ENCODE measurements at places on chromosomes 1 and 21.
A peak's percentile ranks its signal among the peaks of the same experiment; 100 is the strongest.

GRCh38 chr1:206447422-206447765, 22.9 kb upstream of the IKBKE start:
- no peak for DNase-seq

DNA sequence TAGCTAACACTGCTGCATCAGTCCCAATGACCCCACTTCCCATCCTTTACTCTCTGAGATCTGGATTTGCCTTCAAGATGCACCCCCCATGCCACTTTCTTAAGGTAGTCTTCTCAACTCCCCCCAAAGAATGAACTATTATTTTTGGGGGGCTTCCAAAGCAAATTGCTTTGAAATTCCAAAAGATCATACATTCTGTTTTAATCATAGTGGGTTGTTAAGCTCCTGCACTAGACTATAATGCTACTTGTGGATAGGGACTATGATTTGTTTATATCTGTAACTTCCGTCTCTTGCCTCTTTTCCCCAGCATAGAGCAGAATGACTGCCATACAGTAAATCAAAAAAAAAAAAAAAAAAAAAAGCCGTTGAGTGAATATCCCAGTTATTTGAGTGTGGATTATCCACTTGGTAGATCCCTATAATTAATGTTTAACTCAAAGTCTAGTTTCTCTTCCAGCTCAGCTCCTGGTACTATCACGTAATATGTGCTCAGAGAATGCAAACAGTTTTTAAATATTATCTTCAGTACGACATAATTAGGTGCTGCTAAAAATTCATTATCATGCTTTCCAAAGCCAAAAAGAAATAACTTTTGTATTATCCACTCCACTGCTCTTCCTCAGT, 26.9 kb downstream of the KIRREL1 start:
- no peak for DNase-seq

DNA sequence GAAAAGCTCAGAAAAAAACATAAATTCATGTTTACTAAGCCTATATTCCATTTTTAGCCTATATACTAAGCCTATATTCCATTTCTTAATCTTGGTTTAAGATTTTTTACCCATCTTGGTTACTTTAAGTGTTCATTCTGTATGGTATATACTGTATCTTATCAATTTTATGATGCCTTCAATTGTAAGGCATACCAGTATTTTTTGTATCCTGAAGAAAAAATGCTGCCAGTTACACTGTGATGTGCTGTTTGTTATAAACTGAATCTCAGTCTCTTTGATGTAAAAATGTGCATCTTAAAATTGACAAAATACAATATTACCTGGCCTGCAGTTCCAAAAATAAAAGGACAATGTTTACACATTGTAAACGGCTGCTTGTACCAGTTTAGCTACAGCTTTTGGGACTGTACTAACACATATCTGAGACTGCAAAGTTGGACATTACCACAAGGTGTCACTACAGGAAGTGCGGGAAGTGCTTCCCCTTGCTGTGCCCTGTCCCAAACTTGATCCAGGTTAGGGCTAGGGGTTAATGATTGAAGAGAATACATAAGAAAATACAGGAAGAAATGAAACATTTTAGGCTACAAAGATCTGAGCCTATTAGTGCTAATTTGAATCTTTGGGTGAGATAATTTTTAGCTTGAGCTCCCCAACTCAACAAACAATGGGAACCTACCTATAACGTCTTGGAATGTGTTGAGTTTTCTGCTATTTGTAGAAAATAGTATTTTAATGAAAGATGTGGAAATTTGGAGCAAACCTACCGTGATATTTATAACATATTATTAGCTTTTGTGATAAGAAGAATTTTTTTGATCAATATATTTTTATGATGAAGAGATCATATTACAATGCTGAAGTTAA, 108.9 kb downstream of the LBR start:
- peak; percentile 41 for DNase-seq

- DNase-seq, result no peak
These were observed 13.8 kb downstream of the CEP350 start for GRCh38 chr1:179968284-179968993.

DNA sequence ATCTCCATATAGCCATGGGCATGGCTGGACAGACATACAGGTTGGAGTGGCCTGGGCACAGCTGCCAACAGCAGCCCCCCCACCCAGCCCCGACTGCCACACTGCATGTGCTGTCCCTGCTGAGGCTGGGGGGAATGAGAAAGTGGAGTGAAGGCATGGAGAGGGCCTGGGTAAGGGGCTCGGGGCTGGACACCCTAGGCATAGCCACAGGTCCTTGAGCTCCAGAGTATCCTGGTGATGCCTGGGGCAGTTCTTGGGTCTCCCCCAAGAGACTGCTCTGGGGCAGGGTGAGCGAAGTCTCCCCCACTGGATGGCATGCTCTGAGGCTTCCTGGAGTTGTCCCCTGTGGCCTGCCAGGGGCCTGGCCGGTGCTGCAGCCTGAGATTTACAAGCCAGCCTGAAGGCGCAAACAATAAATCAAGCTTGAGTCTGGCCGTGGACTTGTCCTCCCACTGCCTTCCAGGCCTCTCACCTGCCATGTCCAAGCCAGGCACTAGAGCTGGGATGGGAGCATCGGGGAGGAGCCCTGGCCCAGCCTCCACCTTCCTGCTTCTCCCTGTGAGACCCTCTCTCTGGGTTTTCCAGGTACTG, 53.6 kb downstream of the FOXO6 start:
- no peak for DNase-seq

DNA sequence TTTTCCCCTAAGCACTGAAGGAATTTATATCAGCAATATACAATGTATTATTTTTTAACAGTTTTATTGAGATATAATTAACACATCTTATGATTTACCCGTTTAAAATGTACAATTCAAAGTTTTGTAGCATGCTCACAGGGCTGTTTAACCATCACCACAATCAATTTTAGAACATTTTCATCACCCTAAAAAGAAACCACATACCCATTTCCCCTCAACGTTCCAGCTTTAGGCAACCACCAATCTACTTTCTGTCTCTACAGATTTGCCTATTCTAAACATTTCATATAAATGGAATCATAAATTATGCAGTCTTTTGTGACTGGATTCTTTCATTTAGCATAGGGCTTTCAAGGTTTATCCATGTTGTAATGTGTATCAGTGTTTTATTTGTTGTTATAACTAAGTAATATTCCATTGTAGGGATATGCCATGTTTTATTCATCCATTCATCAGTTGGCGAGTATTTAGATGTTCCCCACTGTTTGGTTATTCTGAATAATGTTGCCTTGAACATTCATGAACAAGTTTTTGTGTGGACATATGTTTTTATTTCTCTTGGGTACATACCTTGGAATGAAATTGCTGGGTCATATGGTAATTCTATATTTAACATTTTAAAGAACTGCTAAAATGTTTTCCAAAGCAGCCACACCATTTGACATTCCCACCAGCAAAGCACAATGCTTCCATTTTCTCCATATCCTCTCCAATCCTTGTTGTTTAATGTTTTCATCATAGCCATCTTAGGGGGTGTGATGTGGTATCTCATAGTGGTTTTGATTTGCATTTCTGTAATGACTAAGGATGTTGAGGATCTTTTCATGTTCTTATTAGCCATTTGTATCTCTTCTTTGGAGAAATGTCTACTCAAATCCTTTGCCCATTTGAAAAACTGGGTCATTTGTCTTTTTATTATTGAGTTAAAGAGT, 188.5 kb downstream of the TM2D1 start:
- DNase-seq, result no peak

DNA sequence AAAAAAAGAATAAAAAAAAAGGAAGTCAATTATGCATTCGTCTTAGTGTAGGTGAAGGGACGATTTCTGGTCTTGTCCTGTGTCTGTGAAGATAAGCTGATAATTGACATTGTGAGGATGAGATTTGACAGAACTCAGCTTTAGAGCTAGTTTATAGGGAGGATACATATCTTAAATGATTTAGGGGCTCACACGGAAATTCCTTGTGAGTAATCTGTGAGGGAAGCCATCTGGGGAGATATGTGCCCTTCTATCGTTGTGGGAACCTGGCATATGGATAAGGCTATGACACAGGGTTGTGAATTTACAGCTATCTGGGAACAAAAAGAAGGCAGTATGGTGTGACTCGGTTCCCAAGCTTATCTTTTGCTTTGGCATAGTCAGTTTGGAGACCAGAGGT, 71.1 kb downstream of the RABGAP1L start:
- no peak for DNase-seq

- DNase-seq, result no peak
These were observed 16.4 kb downstream of the LDLRAD1 start for GRCh38 chr1:54001591-54001990.

DNA sequence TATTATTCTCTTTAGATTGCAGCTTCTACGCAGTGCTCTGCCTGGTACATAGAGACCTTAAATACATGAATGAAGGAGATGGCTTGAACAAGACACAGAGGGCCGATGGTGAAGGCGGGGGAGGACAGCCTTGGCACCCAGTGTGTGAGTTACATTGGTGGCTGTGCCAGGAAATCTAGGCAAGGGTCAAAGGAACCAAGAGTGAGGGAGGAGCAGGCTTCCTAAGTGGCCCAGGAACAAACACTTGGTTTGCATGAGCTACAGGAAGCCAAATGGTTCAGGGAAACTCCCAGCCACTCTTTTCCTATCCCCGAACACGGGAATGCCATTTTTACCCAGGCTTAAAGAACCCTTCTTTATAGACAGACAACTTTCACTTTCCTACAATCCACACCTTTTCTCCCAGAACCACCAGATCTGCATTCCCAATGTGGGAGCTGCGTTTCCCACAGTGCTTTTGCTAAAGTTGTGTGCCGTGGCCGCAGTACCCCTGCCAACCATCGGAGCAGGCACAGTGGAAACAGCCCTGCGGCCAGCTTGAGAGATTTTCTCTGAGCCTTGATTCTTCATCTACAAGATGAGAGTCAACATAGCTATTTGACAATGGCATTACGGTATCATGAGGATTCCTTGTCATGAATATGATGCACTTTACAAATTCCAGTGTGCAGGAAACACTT, 3.5 kb upstream of the CLEC20A start:
- DNase-seq, result peak; percentile 46

DNA sequence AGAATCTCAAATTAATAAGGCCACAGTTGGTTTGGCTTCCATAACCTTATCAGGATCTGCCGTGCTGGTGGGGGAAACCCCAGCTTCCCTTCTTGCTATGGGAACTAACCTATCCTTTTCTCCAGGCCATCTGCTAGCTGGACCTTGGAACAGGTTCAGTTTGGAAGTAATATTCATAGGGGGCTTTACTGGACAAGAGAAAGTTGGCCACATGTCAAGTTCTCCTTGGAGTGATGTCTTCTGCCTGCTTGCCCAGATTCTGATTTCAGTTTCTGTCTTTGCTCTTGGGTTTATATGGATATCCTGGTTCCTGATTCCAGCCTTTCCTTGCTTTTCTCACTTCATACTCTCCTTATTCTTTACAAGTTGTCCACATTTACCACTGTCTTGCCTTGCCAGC, 279.6 kb downstream of the ASTN1 start:
- no peak for DNase-seq

GRCh38 chr1:230340526-230341161, 85.5 kb downstream of the PGBD5 start:
- DNase-seq, result no peak

DNA sequence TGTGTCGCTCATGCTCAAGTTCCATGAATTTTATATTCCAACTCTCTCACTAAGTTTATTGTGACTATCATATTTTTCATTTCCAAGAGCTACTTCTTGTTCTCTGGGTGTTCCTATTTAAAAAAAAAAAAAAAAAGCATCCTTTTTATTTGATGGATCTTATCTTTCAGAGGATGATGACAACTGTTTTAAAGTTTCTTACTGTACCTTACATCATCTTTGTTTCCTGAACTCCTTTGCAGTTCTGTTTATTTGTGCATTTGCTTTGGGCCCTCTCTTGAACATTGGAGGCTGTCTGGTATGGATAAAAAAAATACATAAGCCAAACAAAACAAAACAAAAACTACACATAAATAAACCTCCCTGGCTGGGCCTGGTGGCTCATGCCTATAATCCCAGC, 32.1 kb upstream of the FAM20B start:
- no peak for DNase-seq

GRCh38 chr1:63368131-63368530, 704 bp downstream of the ALG6 start:
- no peak for DNase-seq

- DNase-seq, result no peak
These were observed 80.7 kb downstream of the DNTTIP2 start for GRCh38 chr1:93798291-93798690.

- DNase-seq, result peak; percentile 57
These were observed 14.0 kb upstream of the SYNC start for GRCh38 chr1:32716312-32717148.

DNA sequence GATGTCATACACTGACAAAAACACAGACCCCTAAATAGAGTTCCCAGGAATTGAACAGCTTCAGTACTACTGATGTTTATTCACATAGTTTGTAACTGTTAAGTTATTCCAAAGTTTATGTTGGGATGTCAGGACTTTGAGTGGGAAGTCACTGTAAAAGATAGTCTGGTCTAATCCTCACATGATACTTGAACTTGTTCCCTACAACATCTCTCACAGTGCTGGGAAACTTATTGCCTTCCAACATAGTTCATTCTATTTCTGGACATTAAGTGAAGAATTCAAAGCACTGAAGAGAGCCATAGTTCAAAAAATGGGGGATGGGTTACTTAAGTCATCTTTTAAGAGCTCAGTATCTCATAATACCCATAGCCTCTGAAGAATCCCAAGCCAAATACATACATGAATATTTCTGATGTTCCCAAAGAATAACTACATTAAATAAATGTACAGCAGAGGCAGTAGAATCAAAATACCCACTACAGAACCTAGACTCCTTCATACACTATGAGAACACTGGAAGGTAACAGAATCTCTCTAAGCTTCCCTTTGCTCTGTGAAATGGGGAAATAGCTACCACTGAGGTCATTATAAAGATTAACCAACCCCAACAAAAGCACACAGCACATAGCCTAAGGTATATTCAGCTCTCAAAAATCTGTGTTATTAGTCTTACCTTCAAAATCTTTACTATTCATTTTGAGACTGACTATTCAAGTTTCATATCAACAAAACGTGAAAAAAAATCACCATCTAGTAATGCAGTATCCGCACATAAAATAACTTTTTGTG, 81.4 kb downstream of the ESRRG start:
- no peak for DNase-seq

GRCh38 chr1:17833661-17834501, 78.7 kb downstream of the ACTL8 start:
- no peak for DNase-seq

- DNase-seq, result no peak
These were observed 59.6 kb downstream of the LUZP1 start for GRCh38 chr1:23108918-23109533.

DNA sequence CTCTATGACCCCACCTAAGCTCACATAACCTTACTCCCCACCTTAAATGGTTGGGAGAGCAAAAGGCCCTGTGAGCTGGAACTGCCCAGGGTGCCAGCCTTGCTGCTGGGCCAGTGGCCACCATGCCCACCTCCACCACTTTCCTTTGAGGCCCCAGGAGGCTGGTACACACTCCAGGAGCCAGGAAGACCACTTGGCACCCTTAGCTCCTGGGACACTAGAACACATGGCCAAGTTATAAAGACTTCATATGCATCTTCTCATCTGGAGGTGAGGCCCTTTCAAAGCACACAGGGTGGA, 21.9 kb downstream of the CAPZB start:
- DNase-seq, result no peak
